Naive thymus-derived CD8-positive, alpha-beta T cell (primary cell): ENCODE measurements at places on chromosomes 5 and 9. TPM values are rescaled to one million over a fixed set of nuclear protein-coding genes. Genes with fewer than 3 reads are reported as not detected.

The KIF12 gene
- not detected for total RNA-seq

The PCDHGA8 gene
- total RNA-seq = 0.22 TPM

The CDKN2B-AS1 gene
- 0.60 TPM for total RNA-seq

The HMGCS1 gene
- 36.5 TPM for total RNA-seq

The UBE2QL1 gene
- total RNA-seq = not detected

The KCNN2 gene
- total RNA-seq = not detected

The COL15A1 gene
- total RNA-seq = not detected

The PKN3 gene
- 1.8 TPM for total RNA-seq

The DBN1 gene
- 62.9 TPM for total RNA-seq

The ARHGEF39 gene
- total RNA-seq = not detected

The INSL6 gene
- not detected for total RNA-seq

The FOXD4L4 gene
- total RNA-seq = 0.42 TPM

The DNM1 gene
- 1.1 TPM for total RNA-seq

The SREK1IP1 gene
- 25.9 TPM for total RNA-seq

The EMB gene
- total RNA-seq = 195 TPM

The LEAP2 gene
- 4.7 TPM for total RNA-seq

The ZBTB26 gene
- total RNA-seq = 10.4 TPM

The LCN15 gene
- not detected for total RNA-seq

The TAF11L11 gene
- not detected for total RNA-seq
